Neural cell (in vitro differentiated cells): ENCODE measurements at places on chromosomes 3 and 15. TPM values are rescaled to one million over a fixed set of nuclear protein-coding genes. Genes with fewer than 3 reads are reported as not detected.

SPSB4 gene
- polyA plus RNA-seq: 6.1 and 7.7 TPM in 2 replicates

TNK2 gene
- 16.3 and 22.4 TPM in 2 replicates for polyA plus RNA-seq

NR2F2 gene
- polyA plus RNA-seq: 0.07 TPM in 1 of 2 replicates, not detected in the other

TLR9 gene
- polyA plus RNA-seq: not detected in 2 replicates

MITF gene
- not detected in 2 replicates for polyA plus RNA-seq
